ENCODE measurements at places on chromosomes 1 and 21.

- no peak for DNase-seq
Observed at GRCh38 chr1:92924501-92924900, 36.8 kb downstream of the DIPK1A start.

- DNase-seq: peak; percentile 44
Observed at GRCh38 chr1:48498096-48498791, 26.2 kb upstream of the SPATA6 start.

GRCh38 chr1:58922302-58923089 lies 138.6 kb upstream of the JUN start:
- DNase-seq: peak; percentile 45

DNA sequence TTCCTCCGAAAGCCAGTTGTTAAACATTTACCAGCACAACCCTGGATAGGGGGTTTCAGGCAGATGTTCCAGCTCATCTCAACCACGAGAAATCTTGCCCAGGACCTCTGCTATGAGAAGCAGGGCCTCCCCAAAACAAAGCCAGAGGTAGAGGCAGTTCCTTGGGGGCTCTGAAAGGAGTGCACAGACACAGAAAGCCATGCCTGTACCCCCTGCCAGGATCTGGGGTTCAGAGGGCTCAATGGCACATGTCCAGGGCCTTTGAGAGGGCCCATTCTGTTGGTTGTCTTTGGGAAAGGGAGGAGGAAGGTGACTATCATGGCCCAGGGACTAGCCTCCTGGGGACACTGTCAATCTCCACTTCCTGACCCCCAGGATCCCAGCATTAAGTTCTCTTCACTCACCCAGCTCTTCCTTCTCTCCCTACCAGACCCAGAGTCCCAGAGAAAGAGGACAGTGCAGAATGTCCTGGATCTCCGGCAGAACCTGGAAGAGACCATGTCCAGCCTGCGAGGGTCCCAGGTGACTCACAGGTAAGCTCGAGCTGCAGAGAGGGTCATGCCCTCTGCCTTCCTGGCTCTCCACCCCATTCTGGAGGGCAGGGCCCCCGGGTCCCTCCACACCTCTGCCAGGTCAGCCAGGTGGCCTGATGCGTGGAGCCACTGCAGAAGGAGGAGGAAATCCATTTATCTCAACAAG lies 116.4 kb upstream of the IPO9 start:
- DNase-seq: no peak

GRCh38 chr1:116122955-116123757 lies 12.0 kb downstream of the MAB21L3 start:
- no peak for DNase-seq

DNA sequence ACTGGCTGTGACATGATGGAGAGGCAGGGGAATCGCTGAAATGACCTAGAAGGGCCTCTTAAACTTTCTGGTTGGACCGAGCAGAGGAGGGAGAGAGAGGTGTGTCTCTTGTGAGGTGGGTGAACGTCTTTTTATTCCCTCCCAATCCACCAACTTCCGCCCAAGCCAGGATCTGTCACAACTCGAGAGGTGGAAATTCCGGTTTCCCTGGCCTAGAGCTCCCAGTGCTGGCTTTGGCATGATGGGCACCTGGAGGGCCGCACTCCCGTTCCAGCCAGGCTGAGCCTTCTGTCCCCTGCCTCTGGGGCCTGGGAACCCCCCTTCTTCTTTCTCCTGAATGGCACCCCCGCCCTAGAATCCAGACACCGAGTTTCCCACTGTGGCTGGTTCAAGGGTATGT lies at the start of gene SEMA4A:
TSS of gene SEMA4A (plus strand) at position 224 of the 400 bp plus-strand sequence. CDS start 994 bp downstream, outside the sequence.
- DNase-seq: no peak

DNA sequence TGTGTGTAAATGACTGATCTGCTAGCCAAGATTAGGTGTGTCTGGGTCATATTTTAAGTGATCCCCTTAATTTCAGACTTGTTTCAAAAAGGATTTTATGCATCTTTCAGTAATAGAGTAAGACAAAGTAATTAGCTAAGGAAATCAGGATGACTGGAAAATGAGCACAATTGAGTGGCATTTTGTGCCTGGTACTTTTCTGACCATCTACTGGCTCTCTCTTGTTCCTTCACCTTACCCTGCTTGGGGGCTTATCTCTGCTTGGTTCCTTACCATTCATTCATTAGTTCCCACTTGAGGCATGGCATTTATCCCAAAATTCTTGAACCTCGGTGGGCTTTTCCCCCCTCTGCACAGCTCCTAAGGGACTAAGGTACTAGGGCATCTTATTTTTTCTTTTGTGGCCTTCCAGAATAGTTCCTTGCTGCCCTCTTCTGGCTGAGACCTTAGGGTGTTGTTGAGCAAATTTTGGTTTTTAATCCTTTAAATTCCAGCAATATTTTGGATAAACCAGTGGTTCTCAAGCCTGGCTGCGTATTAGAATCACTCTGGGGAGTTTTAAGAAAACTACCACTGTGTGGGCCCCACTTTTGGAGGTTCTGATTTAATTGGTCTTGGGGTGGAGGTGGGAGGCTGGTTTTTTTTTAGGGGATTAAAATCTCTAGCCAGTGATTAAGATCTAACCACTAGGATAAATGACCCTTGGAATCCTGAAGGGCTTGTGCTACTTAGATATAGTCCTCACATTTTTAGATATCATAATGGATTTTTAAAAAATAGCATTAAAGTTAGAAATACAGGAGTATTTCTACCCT lies 50.8 kb downstream of the HS2ST1 start:
- DNase-seq: no peak

DNA sequence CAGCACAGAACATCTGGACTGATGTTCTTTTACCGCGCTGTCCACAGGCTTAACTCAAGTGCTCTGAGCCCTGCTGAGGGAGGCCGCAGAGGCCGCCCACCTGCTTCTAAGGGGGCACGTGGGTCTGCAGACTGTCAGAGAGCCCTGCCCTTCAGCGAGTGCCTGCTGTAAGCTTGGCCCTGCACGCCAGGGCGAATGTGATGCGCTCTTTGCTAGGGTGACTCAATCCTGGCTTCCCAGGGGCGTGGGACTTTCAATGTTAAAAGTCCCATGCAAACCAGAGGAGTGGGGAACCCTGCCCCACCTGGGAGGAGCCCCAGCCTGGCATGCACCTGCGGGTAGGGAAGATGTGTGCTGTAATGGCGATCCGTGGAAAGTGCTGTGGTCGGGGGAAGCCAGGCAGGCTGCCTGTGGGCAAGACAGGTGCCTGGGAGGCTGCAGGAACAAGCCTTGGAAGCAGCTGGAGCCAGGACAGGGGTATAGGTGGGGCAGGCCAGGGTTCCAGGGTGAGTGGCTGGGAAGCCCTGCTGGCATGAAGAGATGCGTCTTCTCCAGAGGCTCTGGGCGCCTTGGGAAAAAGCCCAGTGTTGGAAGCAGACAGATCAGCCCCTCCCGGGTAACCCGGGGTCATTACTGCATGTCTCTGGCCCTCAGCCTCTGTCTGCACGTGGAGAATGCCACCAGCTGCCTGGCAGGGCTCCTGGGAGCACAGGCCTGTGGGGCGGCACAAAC lies 594 bp upstream of the PANK4 start:
- peak; percentile 30 for DNase-seq

- no peak for DNase-seq
Observed at GRCh38 chr1:69401879-69402278, 165.8 kb upstream of the LRRC7 start.

- DNase-seq: no peak
Observed at GRCh38 chr1:17149771-17150170, 30.5 kb upstream of the PADI2 start.

DNA sequence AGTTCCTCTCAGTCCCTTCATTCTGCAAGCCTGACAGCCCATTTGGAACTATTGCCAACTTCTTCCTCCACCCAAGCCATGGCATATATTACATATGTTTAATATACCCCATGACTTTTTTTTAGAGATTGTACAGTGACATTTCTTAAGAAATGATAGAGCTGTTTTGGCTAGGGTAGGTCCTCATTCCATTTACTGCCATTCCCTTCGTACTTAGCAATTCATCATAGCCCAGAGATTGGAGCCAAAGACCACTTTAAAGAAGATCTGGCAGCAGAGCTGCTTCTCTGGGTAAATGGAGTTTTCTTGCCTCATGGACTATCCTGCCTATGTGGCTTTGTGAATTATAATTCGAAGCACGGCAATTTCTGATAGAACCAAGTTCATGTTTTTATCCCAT lies 93.4 kb downstream of the ST3GAL3 start:
- no peak for DNase-seq

- DNase-seq: no peak
Observed at GRCh38 chr1:37655274-37655673, 20.6 kb upstream of the RSPO1 start.

DNA sequence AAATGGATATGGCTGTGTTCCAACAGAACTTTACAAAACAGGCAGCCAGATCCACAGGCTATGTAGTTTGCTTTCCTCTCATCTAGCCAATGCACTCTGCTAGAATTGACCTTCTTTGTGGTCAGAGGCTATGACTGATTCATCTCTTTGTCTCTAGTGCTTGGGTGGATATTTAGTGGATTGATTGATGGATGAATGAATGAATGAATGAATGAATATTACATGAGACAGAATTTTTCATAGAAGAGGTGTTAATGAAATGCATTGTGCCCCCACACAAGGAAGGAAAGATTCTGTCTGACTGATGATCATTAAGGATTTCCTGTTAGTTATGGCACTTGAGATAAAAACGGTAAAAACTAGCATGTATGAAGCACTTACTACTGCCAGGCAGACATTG lies 50.5 kb upstream of the ZYG11A start:
- DNase-seq: no peak

GRCh38 chr1:173407846-173408245 lies 69.3 kb upstream of the PRDX6 start:
- no peak for DNase-seq

Measured in CD4-positive, alpha-beta T cell treated with Interleukin-15 for 1 hour (primary cell).